ENCODE measurements at places on chromosomes 11 and 22.

GRCh38 chr22:26527574-26528465 lies 15.5 kb upstream of the TFIP11 start:
- DNase-seq = peak; percentile 3

GRCh38 chr22:49298834-49299750 lies 528.6 kb downstream of the BRD1 start:
- no peak for DNase-seq

DNA sequence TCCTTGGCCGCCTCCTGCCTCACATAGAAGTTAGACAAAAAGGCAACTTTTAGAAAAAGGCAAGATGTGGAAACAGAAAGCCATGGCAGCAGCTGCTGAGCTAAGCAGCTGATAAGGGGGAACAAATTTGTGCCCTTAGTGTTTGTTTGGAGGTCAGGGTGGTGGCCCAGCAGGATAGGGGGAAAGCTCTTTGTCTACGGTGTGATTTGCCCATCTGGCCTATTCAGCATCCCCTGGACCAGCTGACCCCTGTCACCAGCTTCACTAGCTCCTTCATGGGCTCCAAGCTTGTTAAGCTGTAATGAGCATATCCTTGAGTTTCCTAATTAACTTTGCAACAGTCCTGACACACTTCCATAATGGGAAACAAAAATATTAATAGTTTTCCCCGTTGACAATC lies 5.9 kb upstream of the ME3 start:
- peak; percentile 85 for DNase-seq

- DNase-seq = no peak
These were observed 33.9 kb upstream of the CXCR5 start for GRCh38 chr11:118849825-118850224.

DNA sequence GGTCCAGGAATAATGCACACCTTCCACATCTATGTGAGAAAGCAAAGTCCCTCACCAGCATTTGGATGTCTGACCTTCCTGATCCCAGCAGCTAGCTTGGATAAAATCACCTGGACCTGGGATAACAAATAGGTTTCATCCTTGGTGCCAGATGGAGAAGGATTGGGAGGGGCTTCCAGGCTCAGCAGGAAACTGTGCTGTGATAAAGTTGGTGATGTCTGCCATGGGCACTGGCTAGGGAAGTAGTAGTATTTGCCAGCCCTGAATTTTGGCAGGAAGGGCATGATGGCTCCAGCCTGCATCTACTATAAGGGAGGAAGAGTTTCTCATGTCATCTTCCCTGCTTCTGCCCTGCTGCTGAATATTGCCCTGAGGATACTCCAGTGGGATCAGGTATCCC lies 37.5 kb downstream of the C11orf91 start:
- DNase-seq = no peak

DNA sequence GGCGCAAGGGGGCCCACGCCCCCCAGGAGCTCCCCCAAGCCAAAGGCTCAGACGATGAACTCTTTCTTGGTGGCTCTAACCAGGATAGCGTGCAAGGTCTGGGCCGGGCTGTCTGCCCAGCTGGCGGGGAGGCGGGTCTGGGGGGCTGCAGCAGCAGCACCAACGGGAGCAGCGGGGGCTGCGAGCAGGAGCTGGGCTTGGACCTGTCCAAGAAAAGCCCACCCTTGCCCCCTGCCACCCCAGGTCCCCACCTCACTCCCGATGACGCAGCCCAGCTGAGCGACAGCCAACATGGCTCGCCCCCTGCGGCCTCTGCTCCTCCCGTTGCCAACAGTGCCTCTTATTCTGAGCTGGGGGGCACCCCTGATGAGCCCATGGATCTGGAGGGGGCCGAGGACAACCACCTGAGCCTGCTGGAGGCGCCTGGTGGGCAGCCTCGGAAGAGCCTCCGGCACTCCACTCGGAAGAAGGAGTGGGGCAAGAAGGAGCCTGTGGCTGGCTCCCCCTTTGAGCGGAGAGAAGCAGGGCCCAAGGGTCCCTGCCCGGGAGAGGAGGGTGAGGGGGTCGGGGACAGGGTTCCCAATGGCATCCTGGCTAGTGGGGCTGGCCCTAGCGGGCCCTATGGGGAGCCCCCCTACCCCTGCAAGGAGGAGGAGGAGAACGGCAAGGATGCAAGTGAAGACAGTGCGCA lies 21.6 kb upstream of the TMEM191C start:
- DNase-seq = no peak

DNA sequence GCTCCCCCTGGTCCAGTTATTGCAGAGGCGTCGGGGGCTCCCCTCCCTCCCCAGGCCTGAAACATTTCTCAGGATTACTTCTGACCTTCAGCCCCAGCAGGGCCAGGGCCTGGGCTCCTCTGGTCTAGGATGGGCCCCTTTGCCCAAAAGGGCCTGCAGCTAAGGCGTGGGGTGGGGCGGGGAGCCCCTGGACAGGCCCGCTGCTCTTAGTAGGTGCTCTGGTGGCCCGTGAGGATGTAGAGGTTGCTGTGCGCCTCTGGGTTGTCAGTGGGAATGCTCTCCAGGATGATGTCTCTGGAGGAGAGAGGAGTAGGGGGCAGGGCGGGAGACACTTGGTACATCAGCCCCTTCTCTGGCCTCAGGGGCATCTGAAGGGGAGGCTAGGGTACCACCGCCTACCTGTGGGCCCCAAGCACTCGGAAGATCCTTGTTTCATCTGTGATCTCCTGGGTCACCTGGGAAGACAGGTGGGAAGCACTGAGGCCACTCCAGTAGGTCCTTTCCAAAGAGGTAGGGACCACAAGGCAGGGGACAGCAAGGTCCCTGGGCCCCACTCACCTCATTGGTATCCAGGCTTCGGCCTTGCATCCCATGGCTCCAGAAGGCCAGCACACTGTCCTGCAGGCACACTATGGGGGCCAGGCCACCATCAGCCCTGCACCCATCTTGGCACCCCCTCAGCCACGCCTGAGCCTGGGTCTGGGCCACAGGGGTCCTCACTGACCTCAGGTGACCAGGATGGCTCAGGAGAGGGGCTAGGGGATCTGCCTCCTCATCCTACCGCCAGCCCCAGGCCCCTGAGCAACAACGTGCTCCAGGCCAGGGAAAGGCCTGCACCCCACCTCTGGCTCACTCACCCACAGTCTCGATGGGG lies 11.2 kb upstream of the SF1 start:
- DNase-seq = no peak

GRCh38 chr22:40345271-40345670 lies 1.0 kb upstream of the ADSL start:
- DNase-seq = no peak

- DNase-seq = peak; percentile 31
These were observed 714.7 kb upstream of the TENM4 start for GRCh38 chr11:80155412-80156017.

DNA sequence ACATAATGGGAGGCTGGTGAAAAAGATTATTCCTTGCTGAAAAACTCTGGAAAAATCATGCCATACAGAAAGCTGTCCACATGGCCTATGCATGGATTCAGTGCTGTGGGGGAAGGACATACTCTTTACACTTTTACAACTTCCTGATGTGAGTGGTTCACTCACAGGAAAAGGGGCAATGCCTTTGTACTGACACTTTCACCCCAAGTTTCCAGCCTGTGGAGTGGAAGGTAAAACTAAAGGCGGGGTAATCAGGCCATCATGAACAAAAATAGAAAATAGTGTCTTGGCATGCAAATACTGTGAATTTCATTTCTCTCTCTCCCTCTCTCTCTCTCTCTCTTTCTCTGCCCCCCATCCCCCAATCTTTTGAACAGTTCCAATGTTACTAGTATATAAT lies 281.8 kb downstream of the ETS1 start:
- DNase-seq = no peak

GRCh38 chr22:24134090-24134846 lies 47.0 kb upstream of the SUSD2 start:
- DNase-seq = peak; percentile 88

DNA sequence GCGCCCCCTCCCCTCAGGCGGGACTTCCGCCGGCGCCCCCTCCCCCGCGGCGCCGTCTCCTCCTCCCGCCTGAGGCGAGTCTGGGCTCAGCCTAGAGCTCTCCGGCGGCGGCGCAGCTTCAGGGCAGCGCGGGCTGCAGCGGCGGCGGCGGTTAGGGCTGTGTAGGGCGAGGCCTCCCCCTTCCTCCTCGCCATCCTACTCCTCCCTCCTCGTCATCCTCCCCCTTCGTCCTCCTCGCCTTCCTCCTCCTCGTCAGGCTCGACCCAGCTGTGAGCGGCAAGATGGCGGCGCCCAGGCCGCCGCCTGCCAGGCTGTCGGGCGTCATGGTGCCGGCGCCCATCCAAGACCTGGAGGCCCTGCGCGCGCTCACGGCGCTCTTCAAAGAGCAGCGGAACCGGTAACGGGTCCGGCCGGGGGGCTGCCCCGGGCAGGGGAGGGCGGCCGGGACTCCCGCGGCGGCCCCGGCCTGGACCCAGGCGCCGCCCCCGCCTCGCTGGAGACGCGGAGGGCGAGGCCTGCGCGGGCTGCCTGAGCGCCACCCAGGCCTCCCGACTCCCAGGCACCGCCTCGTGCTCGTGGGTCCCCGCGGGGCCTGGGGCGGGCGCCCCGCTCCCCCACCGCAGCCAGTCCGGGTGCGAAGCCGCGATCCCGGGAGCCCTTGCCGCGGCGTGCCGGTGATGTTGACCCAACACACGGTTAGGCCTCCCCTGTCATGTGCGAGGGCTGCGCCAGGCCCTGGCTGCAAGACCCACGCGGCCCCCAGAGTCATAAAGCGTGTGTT lies at the start of gene ATXN10:
Gene ATXN10, plus strand, starts transcription at position 52 of the 781 bp plus-strand sequence. Its CDS starts 230 bp downstream, at position 282.
- peak; percentile 95 for DNase-seq

DNA sequence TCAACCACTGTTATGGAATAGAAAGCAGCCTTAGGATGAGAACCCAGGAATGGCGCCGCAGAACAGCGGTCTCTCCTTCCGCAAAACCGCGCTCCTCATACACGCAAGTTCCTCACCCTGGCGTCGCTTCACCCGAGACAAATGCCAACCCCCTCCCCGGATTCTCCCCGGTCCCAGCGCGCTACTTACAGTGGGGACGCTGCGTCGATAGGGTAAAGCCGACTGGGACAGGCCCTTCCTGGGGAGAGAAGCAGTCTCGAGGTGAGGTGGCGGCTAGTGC lies 287 bp downstream of the RPS13 start:
- no peak for DNase-seq

DNA sequence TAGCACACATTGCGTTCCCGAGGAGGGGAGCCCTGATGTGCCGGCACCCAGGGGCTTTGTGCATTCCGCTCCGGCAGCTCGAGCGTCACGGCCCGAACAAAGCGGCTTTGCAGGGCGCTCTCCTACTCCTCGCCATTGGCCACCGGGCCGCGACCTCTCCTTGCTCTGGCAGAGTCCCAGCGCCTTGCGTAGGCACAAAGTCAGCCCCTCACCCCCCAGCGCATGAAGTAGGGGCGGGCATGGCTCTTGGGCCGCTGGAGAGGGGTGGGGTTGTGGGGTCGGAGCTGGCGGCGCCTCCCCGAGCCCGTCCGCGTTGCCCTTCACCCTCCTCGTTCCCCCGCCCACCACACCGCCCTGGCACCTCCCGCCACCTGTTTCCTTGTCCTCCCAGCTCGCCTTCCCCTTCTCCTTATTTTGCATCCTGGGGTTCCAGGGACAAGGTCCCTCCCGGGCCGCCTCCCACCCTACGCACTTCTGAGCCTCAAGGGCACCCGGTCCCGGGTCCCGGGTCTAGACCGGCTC lies 753 bp upstream of the PPARA start:
- peak; percentile 71 for DNase-seq

GRCh38 chr22:28736301-28737155 lies 5.1 kb downstream of the CHEK2 start:
- no peak for DNase-seq

- DNase-seq = no peak
These were observed 186.5 kb downstream of the HIPK3 start for GRCh38 chr11:33443684-33444083.

DNA sequence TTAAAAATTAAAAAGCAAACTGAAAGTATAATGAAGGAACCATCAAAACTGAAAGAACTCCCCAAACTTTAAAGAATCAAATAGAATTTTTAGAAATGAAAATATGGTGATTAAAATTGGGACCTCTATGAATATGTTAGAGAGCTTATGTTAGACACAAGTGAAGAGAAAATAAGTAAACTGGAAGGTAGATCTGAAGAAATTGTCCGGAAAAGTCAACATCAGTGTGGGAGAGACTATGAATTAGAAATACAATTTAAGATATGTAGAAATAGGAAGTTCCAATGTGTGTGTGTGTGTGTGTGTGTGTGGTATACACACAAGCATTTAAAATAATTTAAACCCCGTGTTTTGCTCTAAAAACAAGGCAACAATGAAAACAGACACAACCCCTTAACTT lies 4.9 kb upstream of the OR8B4 start:
- DNase-seq = no peak

DNA sequence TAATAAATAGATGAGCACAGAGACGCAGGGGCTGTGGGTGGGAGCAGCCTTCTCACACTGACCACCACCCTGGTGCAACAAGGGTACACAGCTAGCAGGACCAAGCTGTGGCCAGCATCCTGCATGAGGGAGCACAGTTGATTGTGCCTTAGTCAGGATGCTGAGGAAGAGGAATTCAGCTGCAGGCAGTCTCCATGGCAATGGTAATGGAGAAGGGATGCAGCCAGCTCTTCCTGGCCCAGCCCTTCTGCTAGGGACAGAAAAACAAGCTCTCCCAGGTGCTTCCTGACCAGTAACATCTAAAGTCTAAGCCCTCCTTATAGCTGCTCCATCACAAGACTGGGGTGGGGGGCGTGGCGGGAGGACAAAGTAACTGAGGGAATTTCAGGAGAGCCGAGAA lies 363.5 kb downstream of the BUD13 start:
- no peak for DNase-seq

DNA sequence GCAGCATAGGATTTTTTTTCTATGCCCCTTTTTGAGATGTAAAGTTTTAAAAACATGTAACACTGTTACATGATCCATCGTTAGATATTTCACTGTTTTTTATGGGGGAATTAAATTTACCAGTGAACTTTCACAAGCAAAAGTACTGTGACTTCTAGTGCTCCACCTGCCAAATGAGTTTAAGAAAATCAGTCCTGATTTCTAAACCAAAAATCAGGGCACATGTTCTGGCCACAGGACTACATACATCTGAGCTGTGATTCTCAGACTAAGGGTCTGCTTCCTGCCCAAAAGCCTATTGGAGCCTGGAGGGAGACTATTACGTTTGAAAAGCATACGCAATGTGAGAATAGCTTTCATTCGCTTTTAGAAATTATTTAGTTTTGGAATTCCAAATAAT lies 22.5 kb downstream of the TMPRSS13 start:
- no peak for DNase-seq

Measured in retina (tissue), 1 donor.